ENCODE measurements at places on chromosomes 7 and 10.

DNA sequence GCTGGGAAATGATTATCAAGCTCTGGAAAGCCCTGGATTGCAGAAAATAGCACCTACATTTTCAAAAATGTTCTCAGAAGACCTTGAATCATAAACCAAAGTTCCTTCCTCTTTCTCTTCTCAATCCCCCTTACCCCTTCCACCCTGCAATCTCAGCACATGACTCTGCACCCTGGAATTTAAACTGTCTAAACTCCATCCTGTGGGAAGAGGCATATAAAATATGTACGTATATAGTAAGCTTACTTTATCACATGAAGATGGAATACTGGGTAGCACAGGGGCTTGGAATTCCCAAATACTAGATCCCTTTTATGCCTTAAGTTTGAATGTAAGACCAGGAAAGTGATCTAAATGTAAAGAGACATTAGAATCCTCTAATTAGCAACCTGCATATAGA lies 7.7 kb downstream of the AGMO start:
- no peaks in the 10 kb centered on the region for H3K36me3 ChIP-seq
- no peak overlapping the region for H3K27ac ChIP-seq
- peak; percentile 32 for DNase-seq
- H3K4me1 ChIP-seq, result 0 out of 2 replicates have a peak, but pooled peaks cover 4% of the 10 kb centered on the region
- H3K27me3 ChIP-seq, result no peaks in the 10 kb centered on the region
- no peak overlapping the region for H3K4me3 ChIP-seq

DNA sequence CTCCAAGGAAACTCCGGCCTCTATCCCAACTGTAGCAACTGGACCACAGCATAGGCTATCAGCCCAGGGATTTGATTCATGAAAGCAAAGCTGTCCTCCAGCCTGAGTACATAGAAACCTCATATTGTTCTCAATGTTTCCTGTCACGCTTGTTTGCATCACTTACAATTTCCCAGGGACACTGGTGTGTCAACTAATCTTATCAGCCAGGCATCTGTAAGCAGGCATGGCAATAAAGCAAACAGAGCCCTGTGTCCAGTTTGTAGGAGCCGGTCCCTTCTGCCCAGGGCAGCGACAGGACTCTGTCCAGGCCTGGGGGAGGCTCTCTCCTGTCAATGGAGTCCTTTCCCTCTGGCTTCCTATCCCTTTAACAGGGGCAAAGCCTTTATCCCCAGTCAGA lies 23.0 kb upstream of the CDHR3 start:
- H3K36me3 ChIP-seq, result no peaks in the 10 kb centered on the region
- H3K27ac ChIP-seq, result no peak overlapping the region
- peak; percentile 14 for DNase-seq

- no peak overlapping the region for H3K27ac ChIP-seq
- H3K27me3 ChIP-seq, result no peaks in the 10 kb centered on the region
- no peaks in the 10 kb centered on the region for H3K36me3 ChIP-seq
- no peak overlapping the region for H3K4me3 ChIP-seq
- no peaks in the 10 kb centered on the region for H3K4me1 ChIP-seq
Measured at GRCh38 chr7:86574006-86574405, 69.7 kb upstream of the GRM3 start.

- DNase-seq, result no peak
- no peak overlapping the region for H3K4me3 ChIP-seq
- H3K4me1 ChIP-seq, result peaks cover 14% of the 10 kb centered on the region
- H3K27ac ChIP-seq, result no peak overlapping the region
- no peaks in the 10 kb centered on the region for H3K27me3 ChIP-seq
Measured at GRCh38 chr7:77561352-77561751, 24.3 kb downstream of the PTPN12 start.

- no peak overlapping the region for H3K4me3 ChIP-seq
- no peak overlapping the region for H3K27ac ChIP-seq
- no peaks in the 10 kb centered on the region for H3K36me3 ChIP-seq
- no peaks in the 10 kb centered on the region for H3K4me1 ChIP-seq
- H3K27me3 ChIP-seq, result no peaks in the 10 kb centered on the region
Measured at GRCh38 chr7:98240961-98241673, 10.9 kb downstream of the TECPR1 start.

DNA sequence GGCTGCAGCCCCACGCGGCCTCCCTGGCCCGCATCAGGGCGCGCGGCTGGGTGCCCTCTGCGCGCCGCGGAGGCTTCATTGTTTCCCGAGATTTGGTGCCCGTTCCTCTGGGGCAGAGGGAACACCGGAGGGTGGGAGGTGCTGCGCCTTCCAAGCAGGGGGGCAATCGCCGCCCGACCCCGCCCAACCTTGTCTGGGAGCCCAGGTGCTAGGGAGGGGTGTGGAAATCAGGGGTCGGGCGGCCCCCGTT lies 1.0 kb upstream of the NRP1 start:
- H3K4me1 ChIP-seq, result peaks cover 34% of the 10 kb centered on the region
- H3K4me3 ChIP-seq, result peak overlapping the region; percentile 69
- peaks cover 34% of the 10 kb centered on the region for H3K36me3 ChIP-seq
- peak overlapping the region; percentile 86 for H3K27ac ChIP-seq
- H3K27me3 ChIP-seq, result no peaks in the 10 kb centered on the region

- no peak overlapping the region for H3K27ac ChIP-seq
- no peaks in the 10 kb centered on the region for H3K27me3 ChIP-seq
- H3K4me3 ChIP-seq, result no peak overlapping the region
- DNase-seq, result no peak
- no peaks in the 10 kb centered on the region for H3K36me3 ChIP-seq
Measured at GRCh38 chr7:129757991-129758390, 146.5 kb downstream of the NRF1 start.

Measured in PC-3 (cell line).